Hindlimb muscle (tissue), 1 donor: ENCODE measurements at places on chromosomes 12 and 14.

GRCh38 chr14:72917094-72917802, 9.0 kb upstream of the DCAF4 start:
- no peak for DNase-seq

- DNase-seq = no peak
Observed at GRCh38 chr12:47794679-47795078, 21.6 kb downstream of the SLC48A1 start.

- no peak for DNase-seq
Observed at GRCh38 chr12:128951448-128951847, 98.2 kb downstream of the GLT1D1 start.

DNA sequence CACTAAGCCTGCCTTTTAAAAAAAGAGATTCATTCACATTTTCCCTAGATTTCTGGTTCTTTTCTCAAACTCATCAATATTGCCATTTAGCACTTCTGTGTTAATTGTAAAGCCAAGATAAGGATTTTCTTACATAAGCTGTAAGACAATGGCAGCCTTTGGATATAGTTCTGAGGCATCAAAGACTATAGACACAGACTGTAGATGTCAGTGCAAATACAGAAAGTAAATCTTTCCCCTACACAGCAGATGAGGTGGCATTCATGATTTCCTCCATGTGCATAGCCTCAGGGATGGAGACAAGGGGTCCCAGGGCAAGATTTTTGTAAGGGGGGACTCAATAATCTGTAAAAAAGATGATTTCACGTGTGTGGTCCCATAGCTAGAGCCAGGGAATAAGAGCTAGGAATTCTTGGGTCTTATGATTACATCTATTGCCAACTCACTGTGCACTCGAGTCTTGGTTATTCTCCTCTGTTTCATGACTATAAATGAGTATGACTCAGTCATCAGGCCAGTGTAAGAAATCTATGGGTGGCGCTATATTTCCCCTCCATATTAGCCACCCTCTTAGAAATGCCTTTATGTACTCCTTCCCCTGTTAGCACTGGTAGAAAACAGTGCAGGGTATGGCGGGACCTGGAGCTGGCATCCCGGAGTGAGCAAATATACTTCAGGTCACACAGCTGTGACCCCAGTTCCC, 207.5 kb downstream of the EXOC5 start:
- no peak for DNase-seq

- DNase-seq = no peak
Observed at GRCh38 chr14:56243110-56243509, 124.9 kb downstream of the PELI2 start.

DNA sequence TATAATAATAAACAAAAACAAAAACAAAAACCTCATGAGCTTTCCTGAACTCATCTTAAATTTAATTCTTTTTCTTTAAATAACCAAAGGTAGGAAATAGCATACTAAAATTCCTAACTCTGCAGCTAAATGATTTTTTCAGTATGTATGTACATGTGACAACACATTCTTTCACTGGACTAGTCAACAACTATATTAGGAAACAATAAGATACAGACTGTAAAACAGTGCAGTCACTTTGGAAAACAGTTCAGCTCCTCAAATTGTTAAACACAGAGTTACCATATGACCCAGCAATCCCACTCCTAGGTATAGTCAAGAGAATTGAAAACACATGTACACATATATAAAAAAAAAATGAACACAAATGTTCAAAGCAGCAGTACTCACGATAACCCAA, 64.7 kb downstream of the SPPL3 start:
- DNase-seq = no peak

DNA sequence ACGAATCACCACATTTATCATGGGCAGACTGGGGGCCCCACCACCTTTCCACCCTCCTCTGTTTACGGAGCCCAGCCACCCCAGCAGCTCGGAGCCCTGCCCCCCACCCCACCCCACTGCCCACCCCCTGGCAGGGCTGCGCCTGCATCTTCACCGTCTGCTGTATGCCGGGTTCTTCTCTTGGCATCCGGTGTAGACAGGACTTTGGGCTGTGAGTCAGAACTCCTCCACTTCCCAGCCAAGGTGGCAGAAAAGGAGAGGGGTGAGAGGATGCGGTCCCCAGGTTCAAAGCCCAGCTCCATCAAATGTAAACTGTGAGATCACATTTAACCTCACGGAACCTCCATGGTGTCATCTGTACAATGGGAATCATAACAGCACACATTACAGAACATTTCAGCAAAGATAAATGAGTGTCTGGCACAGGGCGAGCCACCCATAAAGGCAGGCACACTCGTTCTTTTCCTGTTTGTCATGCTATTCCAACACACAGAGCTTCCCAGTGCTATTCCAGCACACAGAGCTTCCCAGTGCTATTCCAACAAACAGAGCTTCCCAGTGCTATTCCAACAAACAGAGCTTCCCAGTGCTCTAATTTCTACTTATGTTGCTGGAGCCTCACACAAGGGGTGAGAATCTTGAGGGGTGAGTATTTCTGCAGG, 292.7 kb upstream of the RTL1 start:
- no peak for DNase-seq

DNA sequence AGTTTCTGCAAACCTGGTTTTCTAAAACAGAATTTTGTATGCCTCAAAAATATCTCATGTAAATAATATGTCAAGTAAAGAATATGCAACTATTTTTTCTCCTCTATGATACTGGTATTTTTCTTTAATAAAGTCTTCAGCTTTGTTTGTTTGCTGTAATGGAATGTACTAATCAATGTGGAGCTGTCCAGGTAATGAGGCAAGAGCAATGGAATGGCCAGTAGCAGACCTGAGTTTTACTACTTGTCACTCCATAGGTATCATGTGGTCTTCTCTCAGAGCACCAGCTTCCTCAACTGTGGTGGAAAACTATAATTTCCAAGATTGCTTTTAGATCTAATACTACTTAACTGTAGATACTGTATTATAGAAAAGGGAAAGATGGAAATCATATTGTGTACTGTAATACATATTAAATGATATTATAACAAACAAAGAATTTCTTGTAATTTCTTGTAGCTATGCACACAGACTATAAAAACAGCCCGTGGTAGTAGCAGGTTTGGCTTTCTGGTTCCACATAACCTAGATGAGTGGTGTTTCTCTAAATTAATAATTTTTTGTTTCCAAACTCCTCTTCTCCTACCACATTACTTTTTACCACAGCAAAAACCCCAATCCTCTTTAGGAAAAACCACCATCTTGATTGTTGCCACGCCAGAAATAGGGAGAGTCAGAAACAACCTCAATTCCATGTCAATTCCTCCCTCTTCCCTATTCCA, 70.6 kb downstream of the KIF21A start:
- DNase-seq = no peak

- DNase-seq = no peak
Observed at GRCh38 chr12:25194722-25195055, 271 bp downstream of the DNAI7 start.

DNA sequence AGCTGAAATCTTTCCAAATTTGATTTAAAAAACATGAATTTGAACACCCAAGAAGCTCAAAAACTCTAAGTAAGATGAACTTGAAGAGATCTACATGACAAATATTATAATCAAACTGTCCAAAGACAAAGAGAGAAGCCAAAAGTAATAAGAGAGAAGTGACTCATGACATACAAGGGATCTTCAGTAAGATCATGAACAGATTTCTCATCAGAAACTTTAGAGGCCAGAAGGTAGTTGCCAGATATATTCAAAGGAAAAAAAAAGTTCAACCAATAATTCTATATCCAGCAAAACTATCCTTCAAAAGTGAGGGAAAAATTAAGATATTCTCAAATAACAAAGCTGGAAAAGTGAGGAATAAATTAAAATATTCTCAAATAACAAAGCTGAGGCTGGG, 35.1 kb upstream of the MMP19 start:
- no peak for DNase-seq

DNA sequence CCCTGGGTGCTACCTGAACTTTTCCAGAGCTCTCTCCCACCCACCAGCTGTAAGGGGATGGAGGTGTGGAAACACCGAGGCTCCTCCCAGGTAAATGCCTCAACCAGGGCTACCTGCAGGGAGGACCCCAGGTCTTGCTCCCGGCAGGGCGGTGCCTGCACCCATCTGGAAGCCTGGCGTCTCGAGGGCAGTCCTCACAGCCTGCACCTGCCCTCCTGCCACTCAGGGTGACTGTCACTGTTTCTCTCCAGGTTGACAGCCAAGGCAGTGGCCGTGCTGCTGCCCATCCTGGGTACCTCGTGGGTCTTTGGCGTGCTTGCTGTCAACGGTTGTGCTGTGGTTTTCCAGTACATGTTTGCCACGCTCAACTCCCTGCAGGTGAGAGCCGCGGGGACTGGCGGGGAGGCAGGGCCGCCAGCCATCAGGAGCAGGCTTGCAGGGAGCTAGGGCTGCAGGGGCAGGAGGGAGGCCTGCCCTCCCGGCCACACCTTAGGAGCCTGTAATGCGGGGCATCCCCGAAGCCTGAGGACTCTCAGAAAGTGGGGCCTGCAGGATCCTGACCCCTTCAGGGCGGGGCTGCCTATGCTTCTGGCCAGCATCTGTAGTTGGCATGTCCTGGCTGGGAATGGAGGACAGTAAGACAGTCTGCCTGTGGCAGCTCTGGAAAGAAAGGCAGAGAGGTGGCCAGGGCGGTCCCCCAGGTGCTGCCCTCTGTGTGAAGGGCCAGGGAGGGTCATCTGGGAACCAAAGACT, 182.3 kb downstream of the ADGRD1 start:
- DNase-seq = no peak

GRCh38 chr12:129310346-129310745, 457.1 kb downstream of the GLT1D1 start:
- DNase-seq = no peak

DNA sequence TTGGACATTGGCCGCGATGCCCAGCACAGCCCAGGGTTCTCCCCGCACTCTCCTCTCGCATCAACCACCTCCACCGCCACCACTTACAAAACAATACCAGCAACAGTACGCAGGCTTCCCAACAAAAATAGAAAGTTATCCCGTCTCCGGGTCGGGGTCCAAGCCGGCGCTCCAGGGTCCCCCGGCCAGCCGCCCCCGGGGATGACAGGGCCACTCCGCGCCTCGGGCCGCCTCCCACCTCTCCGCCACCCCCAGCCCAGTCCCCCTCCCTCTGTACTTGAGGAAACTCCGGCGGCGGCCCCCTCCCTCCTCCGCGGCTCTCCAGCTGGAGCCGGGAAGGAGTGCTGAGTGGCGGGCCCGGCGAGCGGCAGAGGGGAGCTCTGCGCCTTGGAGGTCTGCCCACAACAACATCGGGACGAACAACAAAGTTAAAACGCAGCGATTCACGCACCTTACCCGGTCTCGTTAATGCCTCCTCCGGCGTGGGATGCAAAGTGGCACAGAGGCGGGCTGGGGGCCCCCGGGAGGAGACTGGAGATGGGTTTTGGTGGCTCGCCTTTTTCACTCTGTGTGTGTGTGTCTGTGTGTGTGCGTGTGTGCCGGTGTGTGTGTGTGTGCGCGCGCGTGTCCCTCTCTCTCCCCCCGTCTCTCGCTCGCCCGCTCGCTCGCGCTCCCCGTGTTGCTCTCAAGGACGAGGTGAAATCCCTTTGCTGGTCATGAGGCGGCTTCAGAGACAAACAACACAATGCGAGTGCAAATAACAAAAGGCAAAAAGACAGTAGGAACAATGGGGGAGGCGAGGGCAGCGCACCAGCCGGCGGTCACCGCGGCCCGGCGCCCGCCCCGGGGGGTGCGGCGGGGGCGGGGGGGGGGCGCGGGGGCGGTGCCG, 386.8 kb downstream of the BCAT1 start:
- DNase-seq = peak; percentile 78

DNA sequence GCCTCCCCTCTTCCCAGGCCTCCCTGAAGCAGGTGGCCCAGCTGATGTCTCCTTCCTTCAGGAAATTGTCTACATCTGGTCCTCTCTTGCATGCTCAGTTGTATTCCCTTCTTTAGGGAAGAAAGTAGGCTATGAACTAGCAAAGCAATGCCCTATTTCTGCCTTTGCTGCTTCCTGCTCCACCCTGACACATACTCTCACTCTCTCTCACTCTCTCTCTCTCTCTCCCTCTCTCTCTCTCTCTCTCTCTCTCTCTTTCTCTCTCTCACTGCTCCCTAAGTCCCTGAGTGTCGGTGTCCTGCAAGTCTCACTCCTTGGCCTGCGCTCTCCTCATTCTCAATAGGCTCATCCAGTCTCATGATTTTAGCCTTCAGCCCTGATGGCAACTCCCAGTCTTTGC, 19.4 kb upstream of the PARP11 start:
- DNase-seq = no peak
